ENCODE measurements at places on chromosomes 1 and 21.

DNA sequence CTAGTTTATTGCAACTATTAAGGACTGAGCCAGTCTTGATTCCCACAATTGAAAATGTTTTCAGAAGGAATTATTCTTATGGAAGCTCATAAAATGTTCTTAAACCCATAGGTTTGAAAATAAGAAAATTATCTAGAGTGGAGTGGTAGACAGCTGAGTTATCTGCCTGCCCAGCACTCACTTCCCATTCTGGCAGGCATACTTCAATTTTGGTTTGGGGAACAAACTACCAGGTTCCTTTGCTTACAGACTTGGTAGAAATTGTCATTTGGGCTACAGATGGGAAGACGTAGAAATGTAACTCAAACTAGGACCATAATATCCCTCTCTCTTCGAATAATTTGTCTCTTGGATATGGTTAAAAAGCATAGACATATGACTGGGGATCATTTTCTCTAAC, 18.4 kb downstream of the JUN start:
- no peak for DNase-seq

GRCh38 chr1:31010086-31010989, 55.2 kb downstream of the PUM1 start:
- peak; percentile 53 for DNase-seq

DNA sequence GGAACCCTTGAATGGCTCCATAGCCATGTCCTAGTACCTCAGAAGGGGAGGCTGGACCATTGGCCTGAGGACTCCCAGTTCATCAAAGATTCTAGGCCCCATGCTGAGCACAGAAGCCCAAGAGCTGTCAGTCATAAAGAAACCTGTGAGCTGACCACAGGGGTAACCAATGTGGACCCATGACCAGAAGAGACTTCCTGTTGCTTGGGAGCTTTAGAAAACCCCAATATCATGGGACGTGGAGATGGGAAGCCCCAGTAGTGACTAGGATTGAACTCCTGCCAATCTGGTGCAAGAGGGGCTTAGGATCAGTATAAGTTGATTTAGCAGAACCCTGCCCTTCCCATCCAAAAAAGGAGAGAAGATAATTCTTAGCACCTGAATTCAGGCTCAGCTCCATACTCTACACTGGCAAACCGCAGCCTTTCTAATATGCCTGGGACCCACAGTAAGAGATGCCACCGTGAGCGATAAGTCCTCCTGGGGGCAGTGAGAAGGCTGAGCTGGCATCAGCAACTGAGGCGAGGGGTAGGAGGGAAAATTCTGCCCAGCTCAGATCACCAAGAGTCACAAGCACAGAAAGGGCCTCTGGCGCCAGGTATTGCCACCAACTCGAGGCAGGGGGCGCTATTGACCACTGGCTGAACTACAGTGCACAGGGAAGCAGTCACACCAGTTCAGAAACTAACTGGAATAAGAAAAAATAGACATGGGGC, 108.9 kb downstream of the CAPN8 start:
- DNase-seq: peak; percentile 55

DNA sequence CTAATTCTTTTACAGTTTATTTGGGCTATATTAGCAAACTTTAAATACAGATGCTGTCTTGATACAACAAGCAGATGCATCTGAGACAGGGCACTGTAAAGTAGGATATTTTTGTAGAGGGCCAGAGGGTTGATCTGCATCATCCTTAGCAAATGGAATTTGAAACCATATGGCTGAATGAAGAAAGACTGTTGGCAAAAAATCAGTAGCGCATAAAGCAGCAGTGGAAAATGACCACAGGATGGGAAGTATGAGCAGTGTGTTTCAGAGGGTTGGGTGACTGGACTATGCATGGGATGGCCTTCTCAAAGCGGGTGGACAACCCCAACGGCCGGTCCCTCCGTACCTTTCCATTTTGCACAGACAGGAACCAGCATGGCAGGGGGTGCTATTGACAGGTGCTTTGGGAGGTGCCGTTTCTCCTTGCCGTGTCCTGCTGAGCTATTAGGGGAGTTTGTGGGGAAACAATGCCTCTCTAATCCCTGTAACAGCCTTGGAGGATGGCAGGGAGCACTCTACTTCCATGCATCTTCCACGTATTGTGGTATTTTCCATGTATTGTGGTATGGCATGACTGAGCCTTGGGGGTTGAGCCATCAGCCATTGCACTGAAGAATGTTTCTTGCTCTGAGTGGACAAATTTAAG, 5.9 kb downstream of the LRRC8B start:
- no peak for DNase-seq

GRCh38 chr1:212302745-212303383, 17.7 kb downstream of the PPP2R5A start:
- DNase-seq: no peak

GRCh38 chr1:27968692-27969091, 8.9 kb downstream of the XKR8 start:
- peak; percentile 14 for DNase-seq

GRCh38 chr1:87980494-87980893, 651.8 kb downstream of the LMO4 start:
- no peak for DNase-seq

- DNase-seq: no peak
Measured at GRCh38 chr1:226309398-226310244, 657 bp upstream of the LIN9 start.

- no peak for DNase-seq
Measured at GRCh38 chr1:13663969-13664368, 36.0 kb upstream of the PRDM2 start.

DNA sequence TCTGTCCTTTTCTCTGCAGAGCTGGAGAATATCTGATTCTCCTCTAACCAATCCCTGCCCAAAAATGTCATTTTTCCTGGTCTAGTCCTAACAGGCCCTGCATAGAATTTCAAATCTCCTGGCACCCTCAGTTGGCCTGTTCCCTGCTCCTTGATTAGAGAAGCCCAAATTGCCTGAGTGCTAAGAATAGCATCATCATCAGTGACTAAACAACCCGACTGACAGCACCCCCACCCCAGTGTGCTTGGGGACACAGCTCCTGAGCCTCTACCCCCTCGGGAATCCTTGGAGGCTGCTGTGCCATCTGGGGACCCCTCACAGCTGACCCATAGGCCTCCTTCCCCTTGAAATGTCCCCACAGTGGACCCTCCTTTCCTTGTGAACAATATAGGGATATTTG, 94.4 kb downstream of the DDX20 start:
- DNase-seq: no peak

GRCh38 chr1:19804831-19805251, 5.1 kb upstream of the TMCO4 start:
- no peak for DNase-seq

DNA sequence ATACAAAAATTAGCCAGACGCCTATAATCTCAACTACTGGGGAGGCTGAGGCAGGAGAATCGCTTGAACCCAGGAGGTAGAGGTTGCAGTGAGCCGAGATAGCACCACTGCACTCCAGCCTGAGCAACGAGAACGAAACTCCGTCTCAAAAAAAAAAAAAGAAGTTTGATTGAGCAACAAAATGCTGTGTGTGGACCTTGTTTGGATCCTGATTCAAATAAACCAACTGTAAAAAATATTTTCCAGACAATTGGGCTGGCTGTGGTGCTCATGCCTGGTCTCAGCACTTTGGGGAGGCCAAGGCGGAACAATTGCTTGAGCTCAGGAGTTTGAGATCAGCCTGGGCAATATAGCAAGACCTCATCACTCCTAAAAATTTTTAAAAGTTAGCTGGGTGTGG, 16.8 kb downstream of the PTAFR start:
- DNase-seq: no peak

DNA sequence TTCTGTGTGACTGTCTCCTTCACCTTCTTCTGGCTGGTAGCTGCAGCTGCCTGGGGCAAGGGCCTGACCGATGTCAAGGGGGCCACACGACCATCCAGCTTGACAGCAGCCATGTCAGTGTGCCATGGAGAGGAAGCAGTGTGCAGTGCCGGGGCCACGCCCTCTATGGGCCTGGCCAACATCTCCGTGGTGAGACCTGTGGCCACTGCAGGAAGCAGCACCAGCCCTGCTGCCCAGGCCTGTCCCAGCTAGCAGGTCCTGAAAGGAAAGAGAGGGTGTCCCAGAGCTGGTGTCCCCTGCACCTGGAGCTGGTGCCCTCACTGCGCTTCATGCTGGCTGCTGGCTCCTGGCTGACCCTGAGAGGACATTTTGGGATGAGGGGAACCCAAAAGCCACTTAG, 5.9 kb upstream of the ATXN7L2 start:
- DNase-seq: no peak

Data from stimulated activated CD4-positive, alpha-beta T cell treated with anti-CD3 and anti-CD28 coated beads, Interleukin-1b, Interleukin-23, amount 100 ng/mL, for 48 hours (primary cell).